ENCODE measurements at places on chromosomes 4 and X. TPM values are rescaled to one million over a fixed set of nuclear protein-coding genes. Genes with fewer than 3 reads are reported as not detected.
A peak's percentile ranks its signal among the peaks of the same experiment; 100 is the strongest.

DNA sequence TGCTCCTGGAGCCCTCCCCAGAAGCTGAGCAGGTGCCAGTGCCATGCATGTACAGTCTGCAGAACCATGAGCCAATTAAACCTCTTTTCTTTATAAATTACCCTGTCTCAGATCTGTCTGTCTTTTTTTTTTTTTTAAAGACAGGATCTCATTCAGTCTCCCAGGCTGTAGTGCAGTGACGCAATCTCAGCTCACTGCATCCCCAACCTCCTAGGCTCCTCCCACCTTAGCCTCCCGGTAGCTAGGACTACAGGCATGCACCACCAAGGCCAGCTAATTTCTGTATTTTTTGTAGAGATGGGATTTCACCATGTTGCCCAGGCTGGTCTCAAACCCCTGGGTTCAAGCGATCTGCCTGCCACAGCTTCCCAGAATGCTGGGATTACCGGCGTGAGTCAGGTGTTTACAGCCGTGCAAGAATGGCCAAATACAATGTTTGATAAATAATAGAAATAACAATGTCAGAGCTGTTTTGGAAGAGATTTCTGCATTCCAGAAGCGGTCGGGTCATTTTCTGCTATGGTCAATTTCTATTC, 68.8 kb downstream of the SLC2A9 start:
- no peaks in the 10 kb centered on the region for H3K4me1 ChIP-seq
- H3K4me3 ChIP-seq = no peak overlapping the region
- no peak for DNase-seq
- H3K27me3 ChIP-seq = no peaks in the 10 kb centered on the region
- no peaks in the 10 kb centered on the region for H3K36me3 ChIP-seq

NMU gene
- total RNA-seq = 6.3 TPM

DNA sequence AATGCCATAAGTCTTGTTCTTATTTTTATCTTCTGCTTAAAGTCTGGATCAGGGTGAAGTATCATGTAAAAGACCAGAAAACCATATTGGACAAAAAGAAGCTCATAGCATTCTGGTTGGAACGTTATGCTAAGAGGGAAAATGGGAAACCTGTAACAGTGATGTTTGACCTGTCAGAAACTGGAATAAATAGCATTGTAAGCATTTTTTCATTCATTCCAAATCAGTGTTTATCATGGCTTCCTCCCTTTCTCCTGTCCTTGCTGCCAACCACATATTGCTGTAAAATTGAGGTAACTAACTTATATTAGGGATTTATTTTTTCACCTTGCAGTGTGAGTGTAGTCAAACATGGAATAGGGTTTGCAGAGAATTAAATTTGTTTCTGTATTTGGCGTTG, 23.8 kb downstream of the MOSPD2 start:
- no peak overlapping the region for H3K27ac ChIP-seq
- H3K36me3 ChIP-seq = no peaks in the 10 kb centered on the region
- H3K4me1 ChIP-seq = no peaks in the 10 kb centered on the region
- no peak for DNase-seq
- no peaks in the 10 kb centered on the region for H3K27me3 ChIP-seq

GRCh38 chr4:17780501-17781299, 721 bp downstream of the FAM184B start:
- H3K27me3 ChIP-seq = no peaks in the 10 kb centered on the region
- no peaks in the 10 kb centered on the region for H3K36me3 ChIP-seq
- H3K27ac ChIP-seq = no peak overlapping the region

TBC1D8B gene
- 27.0 TPM for total RNA-seq

DNA sequence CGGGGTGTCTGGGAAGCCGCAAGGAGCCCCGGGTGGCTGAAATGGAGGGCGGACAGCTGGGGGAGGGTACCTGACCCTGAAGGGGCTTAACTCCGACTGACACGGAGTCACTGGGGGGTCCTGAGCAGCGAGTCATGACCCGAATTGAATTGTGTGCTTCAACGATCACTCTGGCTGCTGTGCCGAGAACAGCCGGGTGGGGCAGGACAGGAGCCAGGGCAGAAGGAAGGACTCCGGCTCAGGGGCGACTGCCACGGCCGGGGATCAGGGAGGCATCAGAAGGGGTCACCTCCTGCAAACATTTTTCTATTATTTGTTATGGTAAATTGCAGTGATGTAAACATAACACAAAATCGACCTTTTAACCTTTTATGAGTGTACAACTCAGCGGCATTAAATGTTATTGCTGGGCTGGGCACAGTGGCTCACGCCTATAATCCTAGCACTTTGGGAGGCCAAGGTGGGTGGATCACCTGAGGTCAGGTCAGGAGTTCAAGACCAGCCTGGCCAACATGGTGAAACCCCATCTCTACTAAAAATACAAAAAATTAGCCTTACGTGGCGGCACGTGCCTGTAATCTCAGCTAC, 21.6 kb downstream of the ZFYVE28 start:
- no peak for DNase-seq
- H3K27ac ChIP-seq = no peak overlapping the region
- no peaks in the 10 kb centered on the region for H3K27me3 ChIP-seq
- no peak overlapping the region for H3K4me3 ChIP-seq
- H3K36me3 ChIP-seq = no peaks in the 10 kb centered on the region

- no peaks in the 10 kb centered on the region for H3K4me1 ChIP-seq
- H3K27me3 ChIP-seq = no peaks in the 10 kb centered on the region
- H3K36me3 ChIP-seq = no peaks in the 10 kb centered on the region
- H3K27ac ChIP-seq = no peak overlapping the region
- no peak overlapping the region for H3K4me3 ChIP-seq
These were observed 190.2 kb upstream of the CPEB2 start for GRCh38 chr4:14812101-14812500.

TRAM1L1 gene
- total RNA-seq = 8.7 TPM

AMTN gene
- total RNA-seq = not detected

DNA sequence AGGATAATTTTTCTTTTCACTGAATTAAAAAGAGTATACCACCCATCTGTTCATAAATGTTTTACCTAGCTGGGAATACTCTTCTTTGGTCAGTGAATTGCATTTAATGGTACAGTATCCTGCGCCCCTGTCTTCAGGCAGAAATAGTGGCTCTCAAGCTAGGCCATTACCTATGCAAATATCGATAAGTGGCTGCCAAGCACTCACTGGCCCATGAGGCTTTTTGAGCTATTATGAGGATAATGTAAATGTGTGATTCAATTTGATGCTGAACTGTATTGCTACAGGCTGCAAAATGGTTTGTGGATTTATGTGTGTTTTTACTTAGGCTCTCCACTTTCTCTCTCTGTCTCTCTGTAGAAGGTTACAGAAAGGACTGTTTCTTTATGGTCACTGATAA, 30.1 kb upstream of the MTMR1 start:
- no peak for DNase-seq
- H3K4me1 ChIP-seq = peaks cover 4% of the 10 kb centered on the region

GRCh38 chrX:13646154-13646549, 6.8 kb upstream of the TCEANC start:
- H3K4me3 ChIP-seq = no peak overlapping the region
- H3K27me3 ChIP-seq = no peaks in the 10 kb centered on the region
- no peak overlapping the region for H3K27ac ChIP-seq
- H3K36me3 ChIP-seq = no peaks in the 10 kb centered on the region
- no peaks in the 10 kb centered on the region for H3K4me1 ChIP-seq
- DNase-seq = peak; percentile 77

- no peaks in the 10 kb centered on the region for H3K36me3 ChIP-seq
- peak; percentile 28 for DNase-seq
- H3K27me3 ChIP-seq = no peaks in the 10 kb centered on the region
- no peak overlapping the region for H3K4me3 ChIP-seq
These were observed 251.0 kb downstream of the KCNIP4 start for GRCh38 chr4:21697583-21697982.

FOXR2 gene
- 5.6 TPM for total RNA-seq
